ENCODE measurements at places on chromosomes 16 and 17.

GRCh38 chr16:86881118-86881510, 302.8 kb downstream of the FOXL1 start:
- DNase-seq: no peak

- DNase-seq: no peak
Observed at GRCh38 chr17:69466905-69467667, 52.6 kb downstream of the MAP2K6 start.

DNA sequence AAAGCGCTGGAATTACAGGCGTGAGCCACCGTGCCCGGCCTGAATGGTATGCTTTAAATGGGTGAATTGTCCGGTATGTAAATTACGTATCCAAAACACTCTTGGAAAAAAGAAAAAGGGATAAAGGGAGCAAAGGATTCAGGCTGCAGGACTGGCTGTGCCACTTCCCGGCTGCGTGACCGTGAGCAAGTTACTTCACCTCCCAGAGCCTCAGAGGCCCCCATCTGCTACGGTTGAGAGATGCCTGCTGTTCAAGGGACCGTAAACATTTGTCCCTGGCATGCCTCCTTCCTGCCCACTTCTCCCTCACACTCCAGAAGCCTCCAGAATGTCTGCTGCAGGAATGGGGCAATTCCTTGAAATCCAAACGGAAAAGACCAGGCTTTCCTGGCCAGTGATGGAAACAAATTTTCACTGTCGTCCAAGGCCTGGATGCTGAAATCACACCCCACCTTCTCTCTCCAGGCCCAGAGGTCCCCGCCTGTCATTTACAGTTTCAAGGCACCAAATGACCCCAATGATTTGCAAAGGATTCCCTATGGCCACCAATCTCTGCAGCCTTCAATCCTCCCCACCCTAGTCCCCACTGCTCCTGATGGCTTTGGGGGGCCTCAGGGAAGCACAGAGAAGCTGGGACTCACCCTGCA, 22.9 kb upstream of the LITAF start:
- DNase-seq: no peak

DNA sequence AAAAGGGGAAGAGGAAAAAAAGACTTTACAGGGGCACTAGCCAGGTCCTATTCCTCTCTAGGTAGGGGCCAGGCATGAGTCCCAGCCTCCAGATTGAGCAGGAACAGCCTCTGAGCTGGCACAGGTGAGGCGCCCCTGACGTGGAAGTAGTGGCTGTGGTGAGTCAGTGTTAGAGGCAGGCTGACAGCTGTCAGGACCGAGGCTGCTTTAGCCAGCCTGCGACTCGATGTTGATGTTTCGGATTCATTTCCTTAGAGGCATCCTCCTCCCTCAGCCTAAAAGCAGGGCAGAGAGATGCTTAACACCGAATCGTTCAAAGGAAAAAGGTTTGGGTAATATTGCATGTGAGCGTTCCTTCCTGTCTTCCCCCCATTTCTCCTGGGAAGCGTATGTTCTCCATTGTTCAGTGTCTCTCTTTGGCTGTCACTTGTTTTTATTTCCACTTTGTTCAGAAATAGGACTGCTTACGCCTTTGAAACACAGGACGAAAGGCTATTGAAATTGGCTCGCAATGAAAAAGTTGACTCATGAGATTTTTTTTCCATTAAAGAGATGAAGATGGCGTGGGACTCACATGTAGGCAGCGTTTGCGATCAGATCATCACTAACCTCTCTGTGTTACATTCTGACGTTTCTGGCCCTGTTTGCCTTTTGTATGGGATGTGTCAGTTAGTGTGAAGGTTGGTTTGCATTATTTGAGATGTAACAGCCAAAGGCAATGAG, 1.3 kb downstream of the KIAA0513 start:
- DNase-seq: peak; percentile 67

DNA sequence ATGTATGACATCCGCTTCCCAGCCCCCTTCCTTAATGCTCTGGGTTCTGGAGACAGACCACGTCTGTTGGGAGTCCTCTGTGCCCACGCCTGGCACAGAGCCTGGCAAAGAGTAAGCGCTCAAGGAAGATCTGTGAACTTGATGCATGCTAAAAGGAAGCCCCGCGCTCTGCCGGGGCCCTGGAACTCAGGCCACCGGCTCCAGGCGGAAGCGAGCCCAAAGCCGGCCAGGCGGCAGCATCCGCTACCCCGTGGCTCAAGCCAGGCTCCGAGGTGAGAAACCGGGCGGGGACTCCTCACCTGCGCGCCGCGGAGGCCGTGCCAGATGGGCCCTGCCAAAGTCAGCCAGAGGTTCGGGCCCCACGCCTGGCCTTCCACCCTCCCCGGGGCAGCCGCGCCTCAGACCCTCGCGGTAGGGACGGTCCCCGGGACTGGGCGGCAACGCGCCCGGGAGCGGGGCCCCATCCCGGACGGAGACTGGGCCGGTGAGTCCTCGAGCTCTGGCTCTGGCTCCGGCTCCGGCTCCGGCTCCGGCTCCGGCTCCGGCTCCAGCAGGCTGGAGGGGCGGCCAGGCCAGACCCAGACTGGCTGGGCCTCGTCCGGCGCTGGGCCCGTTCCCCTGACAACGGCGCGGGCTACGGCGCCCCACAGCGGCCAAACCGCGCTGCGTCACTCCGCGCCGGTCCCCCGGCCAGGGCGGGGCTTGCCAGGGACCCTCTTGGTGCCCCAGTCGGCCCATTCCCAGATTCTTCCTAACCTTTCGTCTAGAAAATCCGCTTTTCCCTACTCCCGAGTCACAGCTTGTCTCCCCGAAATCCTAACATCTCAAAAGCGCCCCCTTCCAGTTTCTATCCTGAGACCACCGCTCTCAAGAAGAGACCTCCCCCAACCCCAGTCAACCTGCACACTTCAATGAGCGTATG, at the start of gene ZDHHC1:
ZDHHC1 (minus strand) TSS at position 606 of the 922 bp plus-strand sequence. CDS start 8,702 bp downstream, outside the sequence.
- DNase-seq: no peak

- DNase-seq: no peak
Observed at GRCh38 chr16:79088971-79089370, 511.6 kb downstream of the MAF start.

DNA sequence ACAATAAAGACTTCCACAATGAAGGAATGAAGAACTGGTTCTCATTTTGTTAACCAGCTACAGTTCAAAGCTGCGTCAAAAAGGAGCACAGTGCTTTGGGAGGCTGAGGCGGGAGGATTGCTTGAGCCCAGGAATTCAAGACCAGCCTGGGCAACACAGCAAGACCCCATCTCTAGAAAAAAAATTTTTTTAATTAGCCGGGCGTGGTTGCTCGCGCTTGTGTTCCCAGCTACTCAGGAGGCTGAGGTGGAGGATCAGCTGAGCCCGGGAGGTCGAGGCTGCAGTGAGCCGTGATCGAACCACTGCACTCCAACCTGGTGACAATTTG, 764 bp upstream of the SLC6A4 start:
- DNase-seq: no peak

- no peak for DNase-seq
Observed at GRCh38 chr17:10328971-10329923, 43.6 kb downstream of the MYH13 start.

DNA sequence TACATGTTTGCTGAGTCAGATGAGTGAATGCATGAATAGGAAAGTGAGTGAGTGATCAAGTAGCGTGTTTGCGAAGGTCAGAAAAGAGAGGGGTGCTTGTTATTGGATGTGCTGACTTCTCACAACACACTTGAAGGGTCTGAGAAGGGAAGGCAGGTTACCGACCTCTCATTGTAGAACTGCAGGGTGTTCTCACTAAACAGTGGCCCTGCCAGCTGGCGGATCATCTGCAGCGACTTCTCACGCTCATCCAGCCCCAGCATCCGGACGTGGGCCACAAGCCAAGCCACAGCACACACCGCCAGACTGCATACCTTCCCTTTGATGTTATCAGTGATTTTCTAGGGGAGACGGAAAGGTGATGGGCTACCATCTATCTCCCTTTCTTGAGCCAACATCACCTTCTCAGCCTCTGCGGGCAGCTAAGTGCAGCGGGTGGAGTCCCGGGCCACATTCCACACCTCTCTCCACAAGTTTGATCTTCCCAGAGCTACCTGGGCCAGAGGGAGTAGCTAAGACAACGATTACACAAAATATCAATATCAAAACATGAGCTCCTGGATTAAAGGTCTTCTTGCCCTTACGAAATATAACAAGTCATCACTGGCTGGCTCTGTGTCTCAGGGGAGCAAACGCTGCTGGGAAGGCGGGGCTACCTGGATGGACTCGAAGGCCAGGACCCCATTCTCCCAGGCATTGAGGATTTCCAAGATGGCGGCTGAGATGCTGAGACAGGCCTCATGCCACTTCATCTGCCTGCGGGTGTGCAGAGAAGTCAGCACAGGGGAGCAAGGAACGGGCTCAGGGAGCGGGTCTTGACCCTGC, 11.0 kb downstream of the CSF3 start:
- no peak for DNase-seq

DNA sequence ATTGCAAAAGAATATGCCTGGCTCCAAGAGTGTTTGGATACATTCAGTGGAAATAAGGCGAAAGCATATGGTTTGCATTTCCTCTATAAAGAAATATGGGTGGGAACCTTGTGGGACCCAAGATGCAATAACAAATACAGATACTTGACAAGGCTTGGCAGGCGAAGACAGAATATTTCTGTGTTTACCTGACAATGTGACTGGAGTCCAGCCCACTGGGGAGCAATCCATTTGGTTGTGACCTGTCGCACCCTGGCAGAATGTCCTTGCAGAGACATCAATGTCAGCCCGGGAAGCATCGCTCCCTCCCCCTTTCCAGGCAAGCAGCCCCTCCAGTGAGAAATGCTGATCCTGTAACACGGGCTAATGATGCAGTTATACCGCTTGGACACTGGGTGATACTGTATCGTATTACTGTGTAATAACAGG, 296.6 kb downstream of the MAF start:
- no peak for DNase-seq

- no peak for DNase-seq
Observed at GRCh38 chr17:35931794-35932425, 1.3 kb upstream of the RDM1 start.

- no peak for DNase-seq
Observed at GRCh38 chr16:9165681-9166080, 74.2 kb downstream of the HAPSTR1 start.

DNA sequence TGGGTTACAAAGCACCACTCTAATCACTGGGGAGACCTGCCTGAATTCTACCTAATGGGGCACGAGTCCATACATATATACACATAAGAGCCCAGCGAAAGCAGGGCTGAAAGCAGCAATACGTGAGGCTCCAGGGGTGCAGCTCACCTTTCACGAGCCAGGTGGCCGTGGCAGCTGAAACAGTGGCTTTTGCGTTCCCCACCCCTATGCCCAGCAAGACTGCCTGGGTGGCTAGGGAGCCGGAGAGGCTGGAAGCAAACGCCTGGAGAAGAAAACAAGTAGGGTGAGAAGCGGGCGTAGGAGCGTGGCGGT, 618 bp downstream of the RUSF1 start:
- DNase-seq: no peak

DNA sequence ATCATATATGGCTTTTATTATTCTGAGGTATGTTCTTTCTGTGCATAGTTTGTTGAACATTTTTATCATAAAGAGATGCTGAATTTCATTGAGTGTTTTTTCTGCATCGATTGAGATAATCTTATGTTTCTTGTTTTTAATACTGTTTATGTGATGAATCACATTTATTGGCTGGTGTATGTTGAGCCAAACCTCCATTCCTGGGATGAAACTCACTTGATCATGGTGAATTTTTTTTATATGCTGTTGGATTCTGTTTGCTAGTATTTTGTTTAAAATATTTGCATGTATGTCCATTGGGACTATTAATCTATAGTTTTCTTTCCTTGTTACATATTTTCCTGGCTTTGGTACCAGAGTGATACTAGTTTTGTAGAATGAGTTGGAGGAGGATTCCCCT, 500.2 kb downstream of the CDH11 start:
- DNase-seq: no peak

DNA sequence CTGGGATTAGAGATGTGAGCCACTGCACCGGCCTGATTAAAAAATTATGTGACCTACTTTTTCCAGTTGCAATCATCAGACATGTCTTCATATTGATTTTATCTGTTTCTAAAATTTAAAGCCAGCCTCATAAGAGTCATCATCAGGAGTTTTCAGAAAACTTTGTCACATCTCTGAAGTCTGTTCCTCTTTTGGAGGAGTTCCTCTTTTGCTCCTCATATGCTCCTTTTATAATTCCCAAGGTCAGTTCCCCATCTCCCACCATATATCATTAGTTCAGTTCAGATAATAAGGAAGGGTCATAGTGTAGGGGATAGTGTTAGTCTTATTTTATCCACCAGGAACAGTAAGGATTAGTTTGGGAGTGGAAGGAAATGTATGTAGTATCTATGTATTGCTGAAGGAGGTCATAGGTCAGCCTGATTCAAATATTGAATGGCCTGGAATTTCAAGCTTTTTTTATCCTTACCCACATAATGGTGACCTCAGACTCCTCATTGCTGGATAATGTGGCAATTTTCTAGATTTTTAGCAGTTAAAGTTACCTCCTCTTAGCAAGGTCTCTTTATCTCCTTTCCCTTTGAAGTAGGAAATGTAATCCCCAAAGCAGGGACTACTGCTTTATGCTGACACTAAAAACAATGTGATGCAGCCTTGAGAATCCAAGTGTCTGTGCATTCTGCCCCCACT, 13.8 kb upstream of the DUSP14 start:
- no peak for DNase-seq

DNA sequence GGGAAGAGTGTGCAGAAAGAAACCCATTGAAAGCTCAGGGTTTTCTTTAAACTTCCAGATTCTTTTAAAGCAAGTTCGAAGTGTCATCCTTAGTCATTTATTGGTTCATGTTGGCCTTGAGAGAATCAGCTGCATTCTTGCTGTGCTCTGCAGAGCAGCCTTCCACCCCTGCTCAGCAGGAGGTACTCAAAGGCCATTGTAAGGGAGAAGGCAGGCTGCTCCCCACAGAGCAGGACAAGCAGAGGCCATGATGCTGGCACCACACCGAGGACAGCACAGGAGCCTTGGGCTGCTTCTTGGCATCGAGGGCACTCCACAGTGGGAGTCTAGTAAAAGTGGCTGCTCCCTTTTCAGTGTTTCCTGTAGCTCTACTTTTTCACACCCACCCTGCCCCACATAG, 29.6 kb downstream of the NMT1 start:
- no peak for DNase-seq

GRCh38 chr16:16863672-16864071, 484.7 kb downstream of the NPIPA7 start:
- no peak for DNase-seq

- no peak for DNase-seq
Observed at GRCh38 chr17:65523853-65524664, 37.4 kb downstream of the AXIN2 start.

DNA sequence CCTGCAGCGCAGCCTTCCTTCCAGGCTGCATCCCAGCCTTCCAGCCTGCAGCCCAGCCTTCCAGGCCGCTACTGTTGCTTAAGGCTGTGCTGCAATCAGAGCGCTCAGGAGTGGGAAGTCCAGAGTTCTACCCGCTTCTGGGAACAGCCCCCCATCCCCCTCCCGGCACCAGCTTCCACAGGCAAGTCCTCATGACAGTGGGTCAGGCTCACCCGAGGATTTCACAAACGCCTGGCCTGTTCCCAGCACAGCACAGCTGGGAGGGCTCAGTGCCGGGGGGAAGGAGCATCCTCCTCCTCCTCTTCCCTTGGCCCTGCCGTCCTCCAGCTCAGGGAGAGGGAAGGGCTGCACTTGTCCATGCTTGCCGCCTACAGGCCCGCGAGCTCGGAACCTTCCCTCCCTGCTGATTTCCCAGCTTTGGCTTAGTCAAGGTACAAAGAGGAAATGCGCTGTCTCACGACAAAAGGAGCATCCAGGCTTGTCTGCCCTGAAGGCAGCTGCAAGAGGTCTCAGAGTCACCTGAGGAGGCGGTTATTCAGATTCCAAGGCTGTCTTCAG, 8.3 kb downstream of the SOCS3 start:
- no peak for DNase-seq

GRCh38 chr16:88909431-88910210, 43.2 kb upstream of the PABPN1L start:
- DNase-seq: no peak

Measured in activated T-helper 1 cell treated with anti-CD3 and anti-CD28 coated beads, Interleukin-2, amount 50 U/mL, for 16 hours (primary cell).